ENCODE measurements at places on chromosomes 12 and 14. TPM values are rescaled to one million over a fixed set of nuclear protein-coding genes. Genes with fewer than 3 reads are reported as not detected.
A peak's percentile ranks its signal among the peaks of the same experiment; 100 is the strongest.

SLC41A2 gene
- 4.6 TPM for total RNA-seq

RHNO1 gene
- 3.6 TPM for total RNA-seq

ANKLE2 gene
- 21.2 TPM for total RNA-seq

CELA1 gene
- not detected for total RNA-seq

ADGRD1 gene
- total RNA-seq, result 99.5 TPM

SRSF9 gene
- 34.4 TPM for total RNA-seq

TBX5 gene
- 75.1 TPM for total RNA-seq

ANG gene
- 3.7 TPM for total RNA-seq

PPP1R36 gene
- total RNA-seq, result 0.36 TPM

SALL2 gene
- total RNA-seq, result 3.4 TPM

TMEM120B gene
- 9.2 TPM for total RNA-seq

DLK1 gene
- total RNA-seq, result 2.8 TPM

KRT83 gene
- not detected for total RNA-seq

DNA sequence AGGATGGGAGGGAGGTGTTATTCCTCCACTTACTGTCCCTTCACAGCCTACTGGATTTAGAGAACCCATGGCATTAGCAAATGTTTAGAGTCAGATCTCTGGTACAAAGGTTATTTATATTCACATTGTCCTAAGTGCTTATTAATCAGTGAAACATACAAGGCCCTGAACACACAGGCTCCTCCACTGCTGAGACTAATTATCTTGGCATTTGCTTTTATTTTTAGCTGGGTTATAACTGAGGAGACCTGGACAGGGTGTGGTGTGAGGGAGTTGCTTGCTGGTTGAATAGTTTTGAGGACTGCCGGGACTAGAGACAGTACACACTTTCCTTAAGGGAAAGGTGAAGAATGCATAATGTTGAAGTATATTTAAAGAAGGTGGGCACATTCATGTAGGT, 77.5 kb downstream of the FIGNL2 start:
- H3K27ac ChIP-seq, result no peak overlapping the region
- no peaks in the 10 kb centered on the region for H3K36me3 ChIP-seq
- no peak for DNase-seq

GRCh38 chr14:104281768-104282301, 143.4 kb downstream of the KIF26A start:
- H3K27me3 ChIP-seq, result peaks cover 36% of the 10 kb centered on the region
- no peak overlapping the region for H3K4me3 ChIP-seq
- no peak overlapping the region for H3K27ac ChIP-seq
- peak; percentile 7 for DNase-seq

- H3K27ac ChIP-seq, result no peak overlapping the region
- H3K4me3 ChIP-seq, result no peak overlapping the region
Observed at GRCh38 chr14:53144244-53144643, 8.9 kb downstream of the DDHD1 start.

DNA sequence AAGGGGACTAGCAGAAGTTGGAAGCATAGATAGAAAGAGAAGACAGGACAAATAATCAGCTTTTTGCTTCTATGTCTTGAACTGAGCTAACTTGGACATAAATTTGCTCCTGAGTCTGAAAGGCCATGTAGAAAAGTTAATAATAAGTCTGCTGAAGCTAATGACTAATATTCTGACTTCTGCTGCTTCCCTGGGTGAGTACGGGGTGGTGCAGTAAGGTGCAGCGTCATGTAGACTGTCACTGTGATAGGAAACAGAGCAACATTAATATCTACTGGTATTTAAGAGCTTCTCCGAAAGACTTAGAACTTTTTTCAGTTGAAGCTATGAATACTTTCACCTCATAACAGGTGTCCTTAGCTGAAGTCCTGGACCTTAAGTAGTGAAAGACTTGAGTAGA, 34.1 kb upstream of the CPM start:
- H3K27me3 ChIP-seq, result no peaks in the 10 kb centered on the region
- H3K27ac ChIP-seq, result no peak overlapping the region
- no peaks in the 10 kb centered on the region for H3K36me3 ChIP-seq
- H3K4me3 ChIP-seq, result no peak overlapping the region

- no peak overlapping the region for H3K4me3 ChIP-seq
- peaks cover 14% of the 10 kb centered on the region for H3K4me1 ChIP-seq
- no peaks in the 10 kb centered on the region for H3K36me3 ChIP-seq
- no peak overlapping the region for H3K27ac ChIP-seq
- no peaks in the 10 kb centered on the region for H3K27me3 ChIP-seq
Observed at GRCh38 chr12:80869264-80869663, 68.5 kb downstream of the LIN7A start.

GRCh38 chr12:16299403-16299802, 21.9 kb upstream of the SLC15A5 start:
- DNase-seq, result no peak
- peak overlapping the region; percentile 77 for H3K27ac ChIP-seq
- H3K4me1 ChIP-seq, result no peaks in the 10 kb centered on the region

GRCh38 chr14:81826081-81826480, 292.4 kb upstream of the SEL1L start:
- no peak for DNase-seq
- H3K4me1 ChIP-seq, result no peaks in the 10 kb centered on the region
- no peaks in the 10 kb centered on the region for H3K27me3 ChIP-seq
- H3K27ac ChIP-seq, result no peak overlapping the region
- H3K4me3 ChIP-seq, result no peak overlapping the region

DNA sequence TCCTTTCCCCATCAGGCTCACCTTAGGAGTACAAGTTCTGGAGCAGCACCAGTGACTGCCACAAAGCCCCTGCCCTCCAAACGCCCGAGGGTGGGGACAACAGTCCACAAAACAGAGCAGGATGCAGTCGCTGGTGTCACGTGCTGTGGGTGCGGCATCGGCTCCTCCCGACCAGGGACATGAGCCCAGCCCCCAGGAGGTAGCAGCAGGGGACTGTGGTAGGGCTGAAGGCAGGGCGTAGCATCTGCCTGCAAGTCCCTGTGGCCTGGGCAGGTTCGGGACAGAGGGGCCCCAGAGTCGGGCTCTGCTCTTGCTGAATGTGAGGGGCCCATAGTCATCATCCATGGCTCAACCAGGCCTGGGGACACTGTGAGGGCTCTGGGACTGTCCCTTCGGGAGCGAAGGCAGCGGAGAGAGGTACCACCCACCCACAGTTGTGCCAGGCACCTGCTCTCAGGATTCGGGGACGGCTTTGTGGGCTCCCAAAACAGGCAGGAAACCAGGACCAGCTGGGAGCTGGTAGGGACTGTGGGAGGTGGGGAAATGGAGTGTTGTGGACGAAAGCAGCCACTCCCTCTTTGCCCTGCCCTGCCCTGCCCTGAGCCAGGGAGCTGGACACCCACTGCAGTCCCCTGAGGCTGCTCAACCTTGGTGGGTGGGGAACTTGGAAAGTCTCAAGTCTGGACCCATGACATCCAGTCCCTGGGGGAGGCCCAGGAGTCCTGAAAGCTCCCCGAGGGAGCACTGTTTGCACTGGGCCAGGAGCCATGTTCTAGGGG, 30.7 kb downstream of the FBRSL1 start:
- DNase-seq, result no peak
- H3K27me3 ChIP-seq, result no peaks in the 10 kb centered on the region
- peaks cover 11% of the 10 kb centered on the region for H3K36me3 ChIP-seq
- no peak overlapping the region for H3K27ac ChIP-seq
- peaks cover 46% of the 10 kb centered on the region for H3K4me1 ChIP-seq

DNA sequence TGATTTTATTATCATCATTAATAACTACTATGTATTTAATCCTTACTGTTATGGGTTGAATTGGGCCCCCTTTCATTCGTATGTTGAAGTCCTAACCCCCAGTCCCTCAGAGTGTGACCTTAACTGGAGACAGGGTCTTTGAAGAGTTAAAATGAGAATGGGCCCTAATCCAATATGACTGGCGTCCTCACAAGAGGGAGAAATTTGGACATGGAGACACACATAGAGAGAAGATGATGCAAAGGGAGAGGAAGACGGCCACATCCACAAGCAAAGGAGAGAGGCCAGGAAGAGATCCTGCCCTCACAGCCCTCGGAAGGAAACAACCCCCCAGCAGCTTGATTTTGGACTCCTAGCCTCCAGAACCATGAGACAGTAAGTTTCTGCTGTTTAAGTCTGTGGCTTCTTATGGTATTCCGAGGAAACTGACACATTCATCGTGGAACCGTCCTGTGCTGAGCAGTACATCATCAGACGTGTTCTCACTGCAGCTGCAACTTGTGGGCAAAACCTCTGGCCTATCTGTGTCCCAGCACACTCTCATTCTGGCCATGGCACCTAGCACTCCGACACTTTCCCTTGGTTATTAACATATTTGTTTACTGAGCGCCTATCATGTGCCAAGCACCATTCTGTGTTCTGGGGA, 127.6 kb downstream of the SLC38A6 start:
- no peak overlapping the region for H3K4me3 ChIP-seq
- peaks cover 27% of the 10 kb centered on the region for H3K27me3 ChIP-seq
- no peaks in the 10 kb centered on the region for H3K36me3 ChIP-seq

- peaks cover 17% of the 10 kb centered on the region for H3K4me1 ChIP-seq
- peaks cover 2% of the 10 kb centered on the region for H3K36me3 ChIP-seq
- DNase-seq, result peak; percentile 23
- peak within 1 kb of the TSS; percentile 69 for H3K4me3 ChIP-seq
- peaks cover 49% of the 10 kb centered on the region for H3K27me3 ChIP-seq
- H3K27ac ChIP-seq, result no peak within 1 kb of the TSS
Observed at GRCh38 chr14:77498120-77498979, at the start of gene ISM2. TSS of gene ISM2 (minus strand) at chr14:77498816. CDS start at chr14:77498793, 23 bp downstream.

DNA sequence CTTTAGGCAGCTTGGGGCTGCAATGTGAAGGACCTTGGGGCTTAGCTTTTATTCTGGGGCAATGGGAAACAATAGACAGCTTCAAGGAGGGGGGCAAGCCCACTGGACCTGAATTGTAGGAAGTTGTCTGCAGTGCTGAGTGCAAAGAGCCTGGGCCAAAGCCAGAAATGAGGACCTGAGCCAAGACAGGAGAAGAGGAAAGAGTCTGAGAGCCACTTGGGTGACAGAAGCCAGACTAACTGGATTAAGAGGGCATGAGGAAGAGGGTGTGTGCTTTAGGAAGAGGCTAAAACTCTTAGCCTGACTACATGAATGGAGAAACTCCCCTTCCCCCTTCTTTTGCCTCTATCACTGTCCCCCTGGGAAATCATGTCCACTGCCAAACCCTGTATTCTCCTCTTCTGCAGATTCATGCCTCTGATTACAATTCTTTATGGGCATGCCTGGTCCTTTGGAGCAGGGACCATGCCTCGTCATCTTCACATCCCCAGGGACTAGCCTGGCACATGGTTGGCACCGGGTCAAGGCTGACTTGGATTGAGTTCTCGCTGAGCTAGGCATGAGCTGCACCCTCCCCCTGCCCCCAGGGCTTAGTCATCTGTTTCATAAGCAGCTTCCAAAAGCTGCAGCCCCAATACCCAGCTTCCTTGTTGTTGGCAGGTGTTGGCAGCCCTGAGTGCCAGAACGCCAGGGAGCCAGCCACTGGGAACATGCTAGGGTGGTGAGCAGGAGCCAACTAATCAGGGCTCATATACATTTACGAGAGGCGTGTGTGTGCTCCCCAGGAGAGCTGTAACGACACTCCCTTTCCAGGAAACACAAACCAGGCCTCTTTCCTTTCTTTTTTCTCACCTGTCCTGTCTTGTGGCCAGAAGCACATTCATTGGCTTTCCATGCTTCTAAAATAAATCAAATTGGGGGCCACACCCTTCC, 27.7 kb upstream of the JDP2 start:
- H3K4me3 ChIP-seq, result no peak overlapping the region
- DNase-seq, result peak; percentile 90
- H3K27ac ChIP-seq, result peak overlapping the region; percentile 80
- peaks cover 29% of the 10 kb centered on the region for H3K4me1 ChIP-seq
- H3K36me3 ChIP-seq, result no peaks in the 10 kb centered on the region
- H3K27me3 ChIP-seq, result no peaks in the 10 kb centered on the region

DNA sequence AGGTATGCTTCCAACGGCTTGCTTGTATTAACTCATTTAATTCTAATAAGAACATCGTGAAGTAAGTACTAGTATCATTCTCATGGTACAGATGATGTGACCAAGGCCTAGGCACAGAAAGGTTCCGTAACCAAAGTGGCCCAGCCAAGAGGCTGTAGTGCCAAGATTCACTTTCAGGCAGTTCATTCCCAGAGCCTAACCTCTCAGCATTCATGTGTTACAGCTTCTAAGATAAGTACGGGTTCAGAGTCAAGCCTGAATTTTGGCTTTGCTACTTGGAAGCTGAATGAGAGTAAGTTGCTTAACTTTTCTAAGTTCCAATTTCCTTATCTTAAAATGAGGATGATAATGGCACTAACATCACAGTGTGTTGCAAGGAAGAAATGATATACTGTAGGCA, 379.9 kb downstream of the AEBP2 start:
- no peaks in the 10 kb centered on the region for H3K27me3 ChIP-seq
- DNase-seq, result peak; percentile 49
- H3K36me3 ChIP-seq, result no peaks in the 10 kb centered on the region
- peaks cover 14% of the 10 kb centered on the region for H3K4me1 ChIP-seq
- H3K27ac ChIP-seq, result peak overlapping the region; percentile 62

DNA sequence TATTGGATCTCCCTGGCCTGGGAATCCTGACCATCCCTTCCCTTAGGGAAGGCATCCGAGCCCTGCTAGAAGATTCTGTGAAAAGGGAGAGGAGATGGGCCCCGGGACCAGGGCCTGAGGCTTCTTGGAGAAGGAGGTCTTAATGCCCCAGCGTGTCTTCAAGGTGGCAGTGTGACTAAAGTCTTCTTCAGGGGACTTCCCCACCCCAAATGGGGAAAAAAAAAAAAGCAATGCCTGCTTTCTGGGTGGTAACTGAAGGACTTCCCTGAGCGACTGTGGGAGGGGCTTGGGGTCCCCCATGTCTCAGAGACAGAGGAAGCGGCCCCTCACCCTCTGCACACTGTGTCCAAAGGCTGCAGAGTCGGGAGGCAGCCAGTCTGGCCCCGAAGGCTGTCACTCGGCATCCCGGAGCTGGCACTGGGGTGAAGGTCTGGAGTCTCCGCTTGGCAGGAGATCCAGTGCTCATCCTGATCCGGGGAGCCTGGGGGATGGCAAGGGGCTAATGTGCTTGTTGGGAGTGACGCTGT, 7.8 kb upstream of the PGF start:
- H3K27ac ChIP-seq, result no peak overlapping the region
- H3K36me3 ChIP-seq, result no peaks in the 10 kb centered on the region
- H3K4me3 ChIP-seq, result no peak overlapping the region

DNA sequence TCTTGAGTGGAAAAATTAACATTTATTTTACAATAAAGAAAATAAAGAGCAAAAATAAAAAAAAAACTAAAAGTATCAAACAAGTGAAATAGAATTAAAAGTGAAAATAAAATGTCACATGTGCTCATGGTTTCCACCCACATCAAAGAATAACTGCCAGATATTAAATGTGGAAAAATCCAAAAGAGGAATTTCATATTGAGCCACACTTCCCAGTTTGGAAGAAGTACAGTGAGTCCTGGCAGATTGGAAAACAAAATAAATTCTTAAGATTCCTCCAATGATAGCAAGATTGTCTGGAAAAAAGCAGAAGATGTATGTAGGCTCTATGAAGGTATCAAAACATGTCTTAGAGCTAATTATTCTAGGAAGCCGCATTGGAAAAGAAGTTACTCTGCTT, 1019.5 kb downstream of the SLC6A15 start:
- no peak overlapping the region for H3K27ac ChIP-seq
- no peaks in the 10 kb centered on the region for H3K4me1 ChIP-seq
- H3K4me3 ChIP-seq, result no peak overlapping the region
- no peak for DNase-seq
- H3K36me3 ChIP-seq, result no peaks in the 10 kb centered on the region
- H3K27me3 ChIP-seq, result no peaks in the 10 kb centered on the region
